Upper lobe of left lung (tissue), 6 donors: ENCODE measurements at places on chromosomes 12 and 14. TPM values are rescaled to one million over a fixed set of nuclear protein-coding genes. Genes with fewer than 3 reads are reported as not detected.
A peak's percentile ranks its signal among the peaks of the same experiment; 100 is the strongest.

Gene HSPA2
- total RNA-seq = 25.7 TPM

Gene MYF6
- not detected for total RNA-seq

Gene YLPM1
- total RNA-seq = 46.1 TPM

Gene SIX1
- total RNA-seq = 1.3 TPM

Gene BDKRB2
- 1.8 TPM for total RNA-seq

GRCh38 chr12:122839907-122840554 is 4.8 kb downstream of the HIP1R start:
- H3K27me3 ChIP-seq = no peaks in the 10 kb centered on the region
- H3K36me3 ChIP-seq = no peaks in the 10 kb centered on the region
- H3K27ac ChIP-seq = no peak overlapping the region
- H3K4me3 ChIP-seq = no peak overlapping the region

GRCh38 chr12:130639476-130640424 is 76.3 kb downstream of the RIMBP2 start:
- H3K27me3 ChIP-seq = no peaks in the 10 kb centered on the region
- no peak for DNase-seq
- no peaks in the 10 kb centered on the region for H3K36me3 ChIP-seq
- H3K4me3 ChIP-seq = no peak overlapping the region

DNA sequence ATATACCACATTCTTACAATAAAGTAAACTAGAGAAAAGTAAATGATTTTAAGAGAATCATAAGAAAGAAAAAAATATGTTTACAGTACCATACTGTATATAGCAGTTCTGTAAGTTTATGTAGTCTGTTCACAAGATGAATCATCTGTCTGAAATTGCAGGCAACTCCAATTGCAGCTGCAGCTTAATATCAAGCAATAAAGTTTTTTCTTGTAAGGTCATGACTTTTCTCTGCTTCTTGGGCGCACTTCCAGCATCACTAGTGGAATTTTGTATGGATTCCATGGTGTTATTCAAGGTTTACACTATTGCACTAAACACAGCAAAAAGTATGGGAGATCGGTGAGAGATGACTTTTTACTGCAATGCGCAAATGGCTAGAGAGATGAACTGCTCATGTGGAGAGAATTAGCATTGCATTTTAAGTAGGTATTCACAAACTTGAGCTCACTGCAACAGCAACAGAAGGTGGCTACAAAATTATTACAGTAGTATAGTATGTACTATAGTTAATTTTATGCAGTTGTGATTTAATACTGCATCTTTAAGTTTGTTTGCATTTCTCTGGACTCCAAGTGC is 445.4 kb upstream of the OR4E1 start:
- no peak for DNase-seq
- H3K36me3 ChIP-seq = no peaks in the 10 kb centered on the region
- no peak overlapping the region for H3K4me3 ChIP-seq
- no peak overlapping the region for H3K27ac ChIP-seq

DNA sequence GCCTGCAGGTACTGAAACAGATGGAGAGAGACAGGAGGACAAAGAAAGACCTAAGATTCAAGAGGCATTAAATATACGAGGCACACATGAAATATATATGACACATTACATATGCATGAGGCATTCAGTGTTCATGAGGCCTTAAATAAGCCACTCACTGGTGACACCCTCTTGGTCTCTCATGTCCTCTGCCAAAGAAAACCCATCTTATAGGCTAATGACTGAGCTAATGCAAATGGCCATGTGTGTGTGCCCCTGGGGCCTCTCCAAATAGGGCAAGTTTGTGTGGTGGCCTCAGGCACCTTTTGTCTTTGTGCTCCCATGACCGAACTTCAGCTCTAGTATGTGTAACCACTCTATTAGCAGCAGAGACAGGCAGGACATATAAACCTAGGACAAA is 18.8 kb downstream of the COQ6 start:
- H3K27me3 ChIP-seq = no peaks in the 10 kb centered on the region
- no peak overlapping the region for H3K4me3 ChIP-seq
- no peak overlapping the region for H3K27ac ChIP-seq
- H3K36me3 ChIP-seq = peaks cover 55% of the 10 kb centered on the region
- H3K4me1 ChIP-seq = no peaks in the 10 kb centered on the region

DNA sequence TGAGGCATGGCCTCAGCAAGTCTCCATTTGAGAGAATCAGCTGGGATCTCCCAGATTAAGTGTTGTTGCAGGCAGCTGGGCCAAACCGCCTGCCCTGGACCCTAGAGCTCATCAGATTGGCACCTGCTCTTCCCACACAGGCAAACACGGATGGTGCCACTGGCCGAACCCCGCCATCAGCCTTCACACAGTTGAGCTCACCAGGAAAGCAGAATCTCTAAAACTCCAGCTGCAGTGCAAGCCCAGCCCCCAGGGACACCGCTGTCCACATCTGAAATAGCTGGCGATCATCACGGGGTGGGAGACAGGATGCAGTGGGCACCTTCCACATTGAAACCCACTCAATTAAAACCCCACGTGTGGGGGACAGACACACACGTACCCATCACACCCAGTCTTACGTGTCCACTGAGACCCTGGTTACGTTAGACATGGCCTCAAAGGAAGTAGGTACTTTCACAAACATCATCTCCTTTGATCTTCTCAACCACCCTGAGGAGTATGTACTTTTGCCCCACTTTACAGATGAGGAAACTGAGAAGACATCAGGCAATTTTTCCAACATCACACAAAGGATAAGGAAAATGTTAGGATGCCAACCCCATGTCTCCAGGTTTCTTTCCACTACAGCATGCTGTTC is 88.8 kb downstream of the SINHCAF start:
- no peak overlapping the region for H3K4me3 ChIP-seq
- no peaks in the 10 kb centered on the region for H3K4me1 ChIP-seq
- H3K27ac ChIP-seq = no peak overlapping the region

GRCh38 chr12:77591959-77592743 is 238.5 kb upstream of the NAV3 start:
- H3K27me3 ChIP-seq = no peaks in the 10 kb centered on the region
- H3K4me1 ChIP-seq = no peaks in the 10 kb centered on the region
- DNase-seq = no peak

DNA sequence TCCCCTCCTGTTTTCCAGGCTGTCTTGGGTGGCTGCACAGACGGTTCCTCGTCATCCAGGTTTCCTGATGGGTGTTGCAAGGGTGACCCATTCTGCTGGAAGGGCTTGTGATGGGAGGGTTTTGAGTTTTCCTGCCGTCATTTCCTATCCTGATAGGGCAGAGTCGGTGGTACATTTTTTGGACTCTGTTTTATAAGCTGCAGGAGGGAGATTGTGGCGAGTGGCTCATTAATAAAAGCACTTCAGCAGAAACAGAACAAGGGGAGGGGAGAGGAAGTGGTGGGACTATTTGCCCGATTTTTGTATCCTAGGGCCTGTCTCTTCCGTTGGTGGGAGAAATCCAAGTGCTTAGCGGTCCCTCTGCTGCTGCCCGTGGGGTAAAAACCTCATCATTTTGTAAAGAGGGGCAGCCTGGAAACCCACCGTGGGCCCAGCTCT is 40.0 kb downstream of the TSPAN9 start:
- H3K27me3 ChIP-seq = no peaks in the 10 kb centered on the region
- DNase-seq = no peak
- H3K4me3 ChIP-seq = no peak overlapping the region
- peak overlapping the region; percentile 87 for H3K27ac ChIP-seq

GRCh38 chr12:31324845-31325523 is 966 bp downstream of the SINHCAF start:
- peak overlapping the region; percentile 63 for H3K4me3 ChIP-seq
- no peaks in the 10 kb centered on the region for H3K27me3 ChIP-seq
- no peaks in the 10 kb centered on the region for H3K36me3 ChIP-seq
- peak; percentile 61 for DNase-seq

- H3K4me1 ChIP-seq = no peaks in the 10 kb centered on the region
- no peaks in the 10 kb centered on the region for H3K36me3 ChIP-seq
- no peak for DNase-seq
- no peaks in the 10 kb centered on the region for H3K27me3 ChIP-seq
These were observed 192.1 kb downstream of the TMEM132C start for GRCh38 chr12:128459067-128459466.
